Occipital lobe (tissue), 3 donors: ENCODE measurements at places on chromosomes 1 and 21.
A peak's percentile ranks its signal among the peaks of the same experiment; 100 is the strongest.

- no peak for DNase-seq
Observed at GRCh38 chr21:42370894-42371654, 4.7 kb upstream of the TFF1 start.

DNA sequence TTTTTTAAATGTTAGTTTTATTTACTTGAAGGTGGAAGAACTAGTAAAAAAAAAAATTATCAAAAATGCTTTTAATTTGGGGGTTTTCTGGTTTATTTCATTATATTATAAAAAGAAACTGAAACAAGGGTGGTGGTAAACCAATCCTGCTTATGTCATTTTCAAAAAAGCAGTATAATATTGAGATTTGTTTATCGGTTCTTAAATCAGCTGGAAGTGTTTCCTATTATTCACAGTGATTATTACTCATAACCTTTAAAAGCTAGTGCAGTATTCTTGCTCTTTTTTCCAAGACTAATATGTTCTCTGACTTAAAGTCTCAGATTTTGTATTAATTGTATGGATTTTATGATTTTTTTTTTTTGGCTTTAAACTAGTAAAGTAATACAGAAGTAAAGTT lies 5.4 kb upstream of the LRRC40 start:
- no peak for DNase-seq

GRCh38 chr1:108537976-108538375 lies 21.9 kb upstream of the EEIG2 start:
- no peak for DNase-seq

DNA sequence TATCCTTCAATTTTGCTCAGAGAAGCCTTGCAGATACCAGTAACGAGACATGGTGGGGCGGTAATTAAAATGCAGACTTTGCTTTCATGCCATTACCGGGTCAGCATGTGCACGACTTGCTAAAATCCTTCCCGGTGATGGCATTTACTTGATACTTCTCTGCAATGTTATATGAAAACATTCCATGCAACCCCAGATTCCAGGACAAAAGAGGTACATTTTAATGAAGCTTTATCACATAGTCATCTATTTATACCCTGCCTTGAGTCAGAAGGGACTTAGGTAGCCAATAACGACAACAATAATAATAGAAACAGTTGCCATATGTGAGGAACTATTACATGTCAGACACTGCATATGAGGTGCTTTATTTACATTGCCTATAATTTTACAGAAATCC lies 29.4 kb upstream of the PLA2G2C start:
- no peak for DNase-seq

DNA sequence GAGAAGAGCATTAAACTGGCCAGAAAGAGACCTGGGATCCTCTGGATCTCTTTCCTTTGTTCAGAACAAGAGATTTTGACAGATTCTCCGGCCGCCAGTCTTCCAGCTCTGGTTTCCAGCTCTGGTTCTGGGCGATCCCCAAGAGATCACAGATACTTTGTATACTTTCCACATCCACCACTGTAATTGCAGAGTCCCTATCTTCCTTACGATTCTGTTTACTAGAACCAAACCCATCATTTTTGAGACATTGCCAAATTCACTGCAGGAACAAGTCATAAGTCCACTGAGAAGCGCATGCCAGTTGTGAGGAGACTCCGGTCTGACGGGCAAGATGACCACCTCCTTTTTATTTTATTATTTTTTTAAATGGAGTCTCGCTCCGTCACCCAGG lies 505.2 kb downstream of the SMYD3 start:
- no peak for DNase-seq

DNA sequence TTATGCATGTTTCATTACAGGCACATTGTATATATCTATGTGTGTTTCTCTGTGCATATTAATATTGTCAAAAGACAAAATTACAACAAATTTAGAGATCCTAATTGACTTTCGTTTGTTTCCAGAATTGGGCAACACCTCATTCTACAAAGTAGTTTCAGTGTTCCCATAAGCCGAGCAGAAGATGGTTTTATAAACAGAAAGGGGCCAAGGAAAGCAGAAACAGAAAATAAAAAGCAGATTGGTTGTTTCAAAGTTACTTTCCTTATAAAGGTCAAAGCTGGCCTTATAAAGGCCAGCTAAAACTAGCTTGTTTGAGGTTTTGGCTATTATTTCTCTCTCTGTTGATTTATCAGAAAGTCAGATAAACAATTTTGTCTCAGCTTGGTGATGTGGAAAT lies 116.2 kb upstream of the FGGY start:
- no peak for DNase-seq

DNA sequence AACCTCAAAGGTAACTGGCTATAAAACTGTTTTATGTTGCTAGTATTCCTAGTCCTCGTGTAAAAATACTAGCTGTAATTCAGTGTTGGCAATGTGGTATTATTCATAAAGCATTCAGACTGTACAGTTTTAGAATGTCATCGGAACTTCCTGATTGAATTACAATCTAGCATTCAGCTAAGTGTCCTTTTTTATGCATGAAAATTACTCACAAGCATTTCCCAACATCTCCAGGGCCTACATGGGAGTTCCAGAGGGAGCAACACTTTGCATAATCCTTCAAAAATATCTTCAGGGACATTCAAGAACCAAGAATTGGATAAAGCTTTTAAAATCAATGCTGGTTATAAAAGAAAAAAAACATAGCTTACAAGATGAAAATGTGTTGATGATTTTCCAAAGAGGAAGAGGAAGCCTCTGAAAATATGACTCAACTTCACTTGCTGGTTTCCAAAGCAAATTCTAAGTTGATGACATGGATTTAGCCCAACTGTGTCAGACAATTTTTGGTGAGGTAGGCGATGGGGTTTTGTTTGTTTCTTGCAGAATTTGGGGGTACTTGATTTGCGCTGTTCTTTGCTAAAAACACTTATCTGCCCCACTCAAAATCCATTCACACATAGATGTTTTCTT lies 137.8 kb downstream of the SLC44A5 start:
- DNase-seq: no peak

DNA sequence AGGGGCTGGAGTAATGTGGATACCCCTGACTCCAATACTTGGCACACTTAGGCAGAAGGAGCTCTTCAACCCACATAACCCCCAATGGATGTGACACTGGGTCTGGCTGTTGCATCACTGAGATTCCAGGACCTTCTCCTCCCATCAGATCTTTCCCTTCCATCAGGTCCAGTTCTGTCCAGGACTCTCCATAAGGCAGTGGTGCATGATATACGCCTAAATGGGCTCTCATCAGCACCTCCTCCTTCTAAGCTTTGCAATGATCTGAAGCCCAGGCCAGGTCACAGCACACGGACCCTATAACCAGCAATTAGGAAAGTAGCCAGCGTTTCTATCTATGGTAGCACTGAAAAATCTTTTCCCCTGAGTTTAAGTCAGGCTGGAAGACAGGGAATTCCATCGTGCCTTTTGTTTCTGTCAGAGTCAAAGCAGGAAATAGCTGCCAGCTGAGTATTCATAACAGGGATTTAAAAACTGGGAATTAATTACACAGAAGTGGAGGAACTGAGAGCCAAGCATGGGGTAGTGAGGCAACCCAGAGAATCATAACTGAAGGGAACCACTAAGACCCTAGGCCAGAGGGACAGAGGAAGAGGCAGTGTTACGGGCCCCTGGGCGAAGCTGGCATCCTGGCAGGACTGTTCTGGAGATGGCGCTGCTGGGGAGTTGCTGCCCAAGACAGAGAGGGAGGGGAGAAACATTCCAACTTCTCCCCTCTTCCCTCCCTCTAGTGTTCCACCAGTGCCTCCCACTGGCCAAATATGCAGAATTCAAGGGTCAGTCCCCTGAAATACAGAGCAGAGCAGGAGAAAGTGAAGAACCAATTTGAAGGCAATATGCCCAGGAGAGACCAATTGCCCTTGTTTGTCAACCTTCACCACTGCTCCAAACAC lies 37.5 kb upstream of the HOOK1 start:
- DNase-seq: no peak

DNA sequence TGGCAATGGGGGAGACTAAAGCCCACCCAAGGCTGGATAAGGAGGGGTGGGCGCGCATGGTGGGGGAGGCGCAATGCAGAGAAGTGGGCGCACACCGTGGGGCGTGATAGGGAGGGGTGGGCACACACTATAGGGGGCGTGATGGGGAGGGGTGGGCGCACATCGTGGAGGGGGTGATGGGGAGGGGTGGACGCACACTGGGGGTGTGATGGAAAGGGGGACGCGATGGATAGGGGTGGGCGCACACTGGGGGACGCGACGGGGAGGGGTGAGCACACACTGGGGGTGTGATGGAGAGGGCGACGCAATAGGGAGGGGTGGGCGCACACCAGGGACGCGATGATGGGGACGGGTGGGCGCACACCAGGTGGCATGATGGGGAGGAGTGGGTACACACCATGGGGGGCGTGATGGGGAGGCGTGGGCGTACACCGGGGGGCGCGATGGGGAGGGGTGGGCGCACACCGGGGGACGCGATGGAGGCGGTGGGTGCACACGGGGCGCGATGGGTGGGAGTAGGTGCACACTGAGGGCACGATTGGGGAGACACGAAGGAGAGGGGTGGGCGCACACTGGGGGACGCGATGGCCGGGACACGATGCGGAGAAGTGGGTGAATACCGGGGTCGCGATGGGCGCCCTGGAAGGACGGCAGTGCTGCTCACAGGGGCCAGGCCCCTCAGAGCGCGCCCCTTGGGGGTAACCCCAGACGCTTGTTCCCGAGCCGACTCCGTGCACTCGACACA lies 929 bp downstream of the SUMO3 start:
- DNase-seq: no peak

- peak; percentile 36 for DNase-seq
Observed at GRCh38 chr1:14969006-14969405, 184.5 kb upstream of the TMEM51 start.
